ENCODE measurements at places on chromosomes 6 and 20. TPM values are rescaled to one million over a fixed set of nuclear protein-coding genes. Genes with fewer than 3 reads are reported as not detected.

Gene DLL1
- 15.6 TPM for polyA plus RNA-seq

Gene GSTA3
- 0.13 TPM for polyA plus RNA-seq

Gene ADGRF4
- polyA plus RNA-seq, result 8.2 TPM

Gene TMEM217
- 2.6 TPM for polyA plus RNA-seq

Gene CST5
- polyA plus RNA-seq, result 0.16 TPM

Gene POFUT1
- polyA plus RNA-seq, result 7.8 TPM

Gene LST1
- 2.8 TPM for polyA plus RNA-seq

Gene CPXM1
- polyA plus RNA-seq, result 0.28 TPM

Gene RSPO3
- polyA plus RNA-seq, result 2.3 TPM

Gene RPS21
- polyA plus RNA-seq, result 5,155 TPM

Gene MOG
- polyA plus RNA-seq, result not detected

Gene ARFGEF3
- 0.15 TPM for polyA plus RNA-seq

Gene TRAM2
- 1.0 TPM for polyA plus RNA-seq

Gene CYP39A1
- polyA plus RNA-seq, result 3.2 TPM

Gene ISM1
- polyA plus RNA-seq, result 2.2 TPM

Gene LRRC73
- 0.24 TPM for polyA plus RNA-seq

Gene NRSN1
- polyA plus RNA-seq, result 0.04 TPM

Gene SLC2A10
- polyA plus RNA-seq, result 2.6 TPM

Gene DPPA5
- not detected for polyA plus RNA-seq

Gene RUNX2
- 0.31 TPM for polyA plus RNA-seq

Gene PHACTR3
- polyA plus RNA-seq, result 0.83 TPM

Gene RFX6
- not detected for polyA plus RNA-seq

Gene PRSS16
- 3.6 TPM for polyA plus RNA-seq

Gene HLA-DPB1
- polyA plus RNA-seq, result 8.7 TPM

Gene PIGT
- polyA plus RNA-seq, result 40.9 TPM

Gene HEY2
- 1.00 TPM for polyA plus RNA-seq

Gene BPIFB4
- not detected for polyA plus RNA-seq

Gene HSPA1L
- 0.39 TPM for polyA plus RNA-seq

Gene CFB
- polyA plus RNA-seq, result 19.6 TPM

Gene NPEPL1
- 33.2 TPM for polyA plus RNA-seq

Gene DNAH8
- polyA plus RNA-seq, result under 0.01 TPM

Gene ZNF165
- polyA plus RNA-seq, result 3.0 TPM

Gene PTGIS
- polyA plus RNA-seq, result 6.1 TPM

Gene CRIP3
- polyA plus RNA-seq, result 0.40 TPM

Gene PPP1R14C
- 7.8 TPM for polyA plus RNA-seq

Gene HLA-DQA1
- 2.8 TPM for polyA plus RNA-seq

Gene DOP1A
- polyA plus RNA-seq, result 5.8 TPM

Gene EYA4
- 0.04 TPM for polyA plus RNA-seq

Gene ELOVL4
- 10.8 TPM for polyA plus RNA-seq

Gene UNC5CL
- 1.1 TPM for polyA plus RNA-seq

Gene LHFPL5
- polyA plus RNA-seq, result not detected

Gene COL10A1
- polyA plus RNA-seq, result not detected

Gene SLC32A1
- polyA plus RNA-seq, result not detected

Gene CRISP2
- 3.1 TPM for polyA plus RNA-seq

Gene KCNG1
- 15.3 TPM for polyA plus RNA-seq

Gene CNR1
- polyA plus RNA-seq, result 0.74 TPM

Gene GPSM3
- polyA plus RNA-seq, result 4.6 TPM

Gene NRN1
- 3.3 TPM for polyA plus RNA-seq

Gene PAK5
- polyA plus RNA-seq, result 0.21 TPM

Gene RRAGD
- 14.4 TPM for polyA plus RNA-seq

Gene KPNA5
- 1.1 TPM for polyA plus RNA-seq

Gene LY6G6D
- 1.3 TPM for polyA plus RNA-seq
